Fibroblast of mammary gland (primary cell): ENCODE measurements at places on chromosomes 2 and 18.

DNA sequence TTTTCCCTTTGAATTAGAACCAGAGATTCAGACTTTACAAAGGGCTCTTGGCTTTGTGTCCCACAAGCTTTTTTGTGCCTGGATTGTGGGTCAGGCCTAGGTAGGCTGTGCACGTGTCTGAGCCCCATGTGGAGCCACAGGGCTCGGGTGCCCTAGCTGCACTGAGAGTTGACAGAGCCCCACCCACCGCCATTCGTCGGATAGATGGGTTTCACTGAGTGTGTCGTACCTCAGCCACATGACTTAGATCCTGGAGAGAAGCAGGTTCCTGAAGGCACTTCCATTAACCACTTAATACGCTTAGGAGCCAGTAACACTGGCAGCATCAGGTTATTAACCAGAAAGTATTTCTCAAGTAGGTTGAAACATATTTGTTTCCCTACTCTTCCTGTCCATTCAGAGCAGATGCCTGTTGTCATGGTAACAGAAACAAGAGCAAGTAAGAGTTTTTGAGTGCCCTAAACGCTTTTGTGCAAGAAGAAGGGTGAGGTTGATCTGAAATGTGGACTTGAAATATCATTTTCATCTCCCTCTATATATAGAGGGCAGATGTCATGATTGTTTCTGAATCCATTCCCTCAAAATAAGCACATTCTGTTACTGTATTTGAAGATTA lies 30.0 kb downstream of the ADCYAP1 start:
- DNase-seq, result no peak

GRCh38 chr2:135829378-135830135 lies 7.4 kb downstream of the LCT start:
- DNase-seq, result no peak

DNA sequence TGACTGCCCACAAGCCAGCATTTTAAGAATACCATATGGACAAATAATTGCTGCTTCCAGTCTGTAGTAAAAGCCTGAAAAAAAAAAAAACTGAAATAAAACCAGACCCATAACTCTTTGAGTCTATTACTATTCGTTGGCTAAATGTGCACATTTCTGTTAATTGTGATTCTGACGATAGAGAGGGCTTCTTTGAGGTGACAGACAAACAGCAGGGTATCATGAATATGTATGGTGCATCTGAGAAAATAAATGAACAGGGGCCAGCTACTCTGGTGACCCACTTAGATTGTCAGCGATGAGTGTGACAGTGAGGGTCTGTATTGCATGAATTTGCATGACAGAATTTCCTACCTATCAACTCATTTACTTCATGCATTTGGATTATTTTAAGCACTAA lies 427.8 kb upstream of the SOX11 start:
- no peak for DNase-seq

GRCh38 chr2:6824962-6825361 lies 40.7 kb downstream of the CMPK2 start:
- DNase-seq, result peak; percentile 87

GRCh38 chr18:39453882-39454281 lies 1888.3 kb upstream of the CELF4 start:
- DNase-seq, result peak; percentile 61

GRCh38 chr2:133489146-133489545 lies 79.1 kb downstream of the NCKAP5 start:
- no peak for DNase-seq

DNA sequence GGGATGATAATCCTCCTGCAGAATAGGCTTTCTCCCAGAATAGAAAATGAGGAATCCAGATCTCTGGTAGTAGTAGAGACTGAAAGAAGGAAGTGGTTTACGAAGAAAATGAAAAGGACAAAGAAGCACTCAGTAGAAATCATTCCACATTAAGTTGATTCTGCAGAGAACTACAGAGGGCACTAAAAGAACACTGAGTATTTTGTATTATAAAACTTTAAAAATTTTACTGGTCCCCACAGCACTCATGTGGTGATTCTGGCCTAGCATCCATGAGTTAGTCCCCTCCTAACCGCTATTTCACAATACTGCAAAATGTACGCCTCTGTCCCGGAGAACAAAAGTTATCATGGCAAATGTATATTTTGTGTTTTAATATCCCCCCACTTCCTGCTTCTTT lies 42.9 kb upstream of the SLC35F5 start:
- DNase-seq, result peak; percentile 24

- peak; percentile 28 for DNase-seq
Observed at GRCh38 chr2:207711750-207712530, 500 bp downstream of the CCNYL1 start.

DNA sequence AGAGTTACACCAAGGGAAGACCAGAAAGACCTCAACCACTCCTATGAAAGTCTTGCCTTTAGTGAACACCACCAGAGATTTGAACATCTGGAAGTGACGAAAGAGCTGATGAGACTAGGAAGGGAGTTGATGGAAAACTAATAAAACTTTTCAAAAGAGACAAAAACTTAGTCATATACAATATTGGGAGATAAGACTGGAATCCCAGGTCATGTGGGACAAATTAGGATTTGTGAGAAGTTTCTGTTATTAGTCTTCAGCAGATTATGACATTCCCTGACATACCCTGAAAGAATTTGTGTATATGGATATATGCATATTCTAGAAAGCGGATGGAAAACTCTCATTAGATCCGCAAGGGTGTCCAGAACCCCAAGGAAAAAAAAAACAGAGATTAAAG lies 145.0 kb upstream of the LTBP1 start:
- no peak for DNase-seq

DNA sequence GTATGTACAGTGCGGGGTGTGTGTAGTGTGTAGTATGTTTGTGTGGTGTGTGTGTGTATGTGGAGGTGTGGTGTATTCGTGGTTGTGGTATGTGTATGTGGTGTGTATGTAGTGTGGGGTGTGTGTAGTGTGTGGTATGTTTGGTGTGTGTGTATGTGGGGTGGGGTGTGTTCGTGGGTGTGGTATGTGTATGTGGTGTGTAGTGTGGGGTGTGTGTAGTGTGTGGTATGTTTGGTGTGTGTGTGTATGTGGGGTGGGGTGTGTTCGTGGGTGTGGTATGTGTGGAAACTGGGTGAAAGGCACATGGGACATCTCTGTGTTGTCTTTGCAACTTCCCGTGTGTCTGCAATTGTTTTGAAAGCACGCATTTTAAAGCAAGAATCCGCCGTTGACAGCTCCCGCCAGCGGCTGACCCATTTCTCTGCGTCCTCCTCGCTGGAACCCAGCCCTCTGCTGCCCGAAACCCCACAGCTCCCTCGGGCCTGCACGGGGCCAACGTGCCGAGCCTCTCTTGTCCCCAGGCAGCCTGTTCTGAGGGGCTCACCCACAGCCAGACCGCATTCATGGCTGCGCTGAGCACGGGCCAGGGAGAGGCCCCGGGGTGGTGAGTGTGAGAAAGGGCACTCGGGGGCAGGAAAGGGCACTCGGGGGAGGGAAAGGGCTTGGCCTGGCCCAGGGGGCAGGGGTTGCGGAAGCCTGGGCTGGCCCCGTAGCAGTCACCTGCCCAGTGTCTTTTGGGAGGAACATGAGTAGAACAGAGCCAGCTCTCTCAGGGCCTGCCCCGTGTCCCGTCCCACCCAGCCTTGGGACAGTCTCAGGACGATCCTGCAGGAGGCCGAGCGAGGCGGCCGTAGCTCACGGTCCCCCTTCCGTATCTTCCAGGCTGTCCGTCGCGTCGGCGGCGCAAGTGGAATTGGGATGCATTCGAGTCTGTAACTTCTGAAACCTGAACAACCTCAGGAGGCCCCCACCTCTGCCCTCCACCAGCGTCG lies 61.4 kb downstream of the TWIST2 start:
- peak; percentile 72 for DNase-seq

DNA sequence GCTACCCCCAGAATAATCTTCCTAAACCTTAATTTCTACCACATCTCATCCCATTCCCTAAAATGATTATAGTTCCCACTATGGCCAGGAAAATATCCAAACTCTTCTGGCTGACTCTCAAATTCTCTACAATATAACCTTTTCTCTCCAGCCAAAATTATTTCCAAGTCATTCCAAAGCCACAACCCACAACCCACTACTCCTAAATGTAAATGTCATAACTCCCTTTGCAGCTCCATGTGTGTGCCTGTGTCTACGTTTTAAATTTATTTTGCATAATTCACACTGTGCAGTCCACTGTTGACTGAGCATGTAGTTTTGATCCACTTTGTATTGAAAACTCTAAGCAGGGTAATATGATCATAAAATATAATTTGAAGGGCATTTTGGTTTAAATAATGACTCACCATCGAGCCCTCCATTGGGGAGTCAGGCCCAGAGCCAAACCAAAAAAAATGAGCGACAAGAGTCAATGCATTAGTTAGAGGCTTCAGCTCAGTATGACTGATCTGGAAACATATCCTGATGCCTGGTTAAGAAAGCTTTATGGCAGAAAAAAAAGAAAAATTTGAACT lies 171.0 kb downstream of the AFF3 start:
- peak; percentile 24 for DNase-seq
